ENCODE measurements at places on chromosomes 7 and 10.

DNA sequence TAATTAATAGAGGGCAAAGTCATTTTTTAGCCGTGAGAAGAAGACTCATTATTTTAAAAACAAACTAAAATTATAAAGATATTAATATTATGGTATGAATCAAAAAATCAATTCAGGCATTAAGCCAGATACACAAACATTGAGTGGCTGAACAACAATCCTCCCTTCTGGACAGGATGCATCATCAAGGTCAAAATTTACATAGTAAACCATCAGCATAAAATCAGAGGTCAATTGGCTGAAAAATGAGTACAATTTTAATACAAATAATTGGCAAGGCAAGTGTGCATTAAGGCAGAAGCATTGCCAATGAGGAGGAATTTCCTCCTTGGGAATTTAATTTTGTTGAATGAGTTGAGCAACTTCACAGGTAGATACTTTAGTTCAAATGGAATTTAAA is 108.2 kb downstream of the PCLO start:
- no peak for DNase-seq

DNA sequence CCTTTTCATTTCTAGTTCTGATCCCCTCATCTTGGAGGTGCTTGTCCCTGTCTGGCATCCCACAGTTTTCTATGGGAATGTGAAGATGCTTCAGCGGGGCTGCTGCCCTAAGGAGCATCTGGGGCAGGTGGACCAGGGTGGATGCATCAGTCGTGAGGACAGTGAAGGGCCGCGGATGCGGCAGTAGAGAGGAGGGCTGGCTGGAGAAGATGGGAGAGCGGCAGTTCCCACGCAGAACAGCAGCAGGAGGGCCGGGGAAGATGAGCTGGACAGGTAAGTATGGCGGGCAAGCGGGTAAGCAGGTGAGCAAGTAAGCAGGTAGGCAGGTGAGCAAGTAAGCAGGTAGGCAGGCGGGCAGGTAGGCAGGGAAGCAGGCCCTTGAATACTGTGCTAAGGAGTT is 48.9 kb downstream of the ASB13 start:
- DNase-seq = no peak

DNA sequence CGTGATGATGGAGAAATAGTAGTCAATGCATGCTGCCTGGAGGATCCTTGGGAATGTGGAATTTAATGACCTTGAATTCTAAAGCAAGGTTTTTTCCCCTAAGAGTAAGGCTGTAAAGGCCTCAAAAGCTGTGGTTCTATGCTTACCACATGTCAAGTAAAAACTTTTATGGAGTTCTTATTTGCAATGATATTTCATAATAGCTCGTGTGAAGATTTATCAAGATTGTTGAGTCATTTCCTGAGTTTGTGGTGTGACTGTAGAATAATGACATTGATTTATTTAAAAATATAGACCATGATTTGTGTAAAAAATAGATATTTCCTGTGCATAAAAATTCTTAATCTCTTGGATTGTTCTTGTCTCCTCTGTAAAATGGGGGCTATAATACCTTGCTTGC is 67.5 kb upstream of the SORCS1 start:
- DNase-seq = no peak

DNA sequence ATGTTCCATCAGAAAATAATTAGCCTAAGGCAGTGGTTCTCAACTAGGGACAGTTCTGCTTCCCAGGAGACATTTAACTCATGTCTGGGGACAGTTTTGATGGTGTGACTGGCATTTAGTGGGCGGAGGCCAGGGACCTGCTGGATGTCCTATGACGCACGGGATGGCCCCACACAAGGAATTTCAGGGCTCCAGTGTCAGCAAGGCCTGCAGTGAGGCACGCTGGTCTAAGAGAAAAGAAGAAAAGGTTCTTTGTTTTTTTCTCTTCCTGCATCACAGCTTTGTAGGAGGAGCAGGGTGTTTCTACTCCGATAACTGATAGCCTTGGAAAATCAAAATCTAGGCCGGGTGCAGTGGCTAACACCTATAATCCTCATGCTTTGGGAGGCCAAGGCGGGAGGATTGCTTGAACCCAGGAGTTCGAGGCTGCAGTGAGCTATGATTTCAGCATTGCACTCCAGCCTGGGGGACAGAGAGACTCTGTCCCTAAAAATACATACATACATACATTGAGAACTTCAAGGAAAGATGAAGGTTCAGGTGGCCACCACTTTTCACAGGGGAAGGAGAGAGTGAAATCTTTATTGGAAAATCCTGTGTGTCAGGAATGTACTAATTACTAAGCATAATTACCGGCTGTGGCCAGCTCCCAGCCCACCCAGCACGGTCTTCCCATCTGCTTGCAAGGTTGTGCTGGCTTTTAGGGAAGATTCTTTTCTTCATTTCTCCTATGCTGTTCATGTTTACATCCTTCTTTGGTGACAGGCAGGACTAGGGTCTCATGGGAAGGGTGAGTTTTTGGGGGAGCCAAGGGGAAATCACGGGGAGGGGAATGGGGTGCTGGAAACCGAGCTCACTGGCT is 150.4 kb downstream of the ACTR3B start:
- DNase-seq = no peak

All from stimulated activated CD4-positive, alpha-beta T cell treated with anti-CD3 and anti-CD28 coated beads, Interleukin-1b, Interleukin-23, amount 100 ng/mL, for 1 hour (primary cell).